ENCODE measurements at places on chromosomes 12 and 14.

DNA sequence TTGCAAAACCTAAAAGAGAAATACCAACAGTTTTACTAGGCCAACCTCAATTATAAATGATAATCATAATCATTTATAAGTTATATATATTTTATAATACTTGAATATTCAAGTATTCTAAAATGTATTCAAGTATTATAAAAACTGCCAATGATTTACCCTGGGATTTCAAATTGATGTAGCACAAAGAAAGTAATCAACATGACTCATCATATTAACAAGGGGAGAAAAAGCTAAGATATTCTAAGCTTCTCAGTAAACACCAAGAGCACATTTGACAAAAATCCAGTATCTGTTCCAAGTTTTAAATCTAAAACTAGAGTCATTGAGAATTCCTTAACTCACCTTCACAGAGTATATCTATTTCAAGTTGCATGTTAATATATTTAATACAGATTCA, 56.1 kb downstream of the CAPZA3 start:
- DNase-seq: no peak

- DNase-seq: no peak
Observed at GRCh38 chr12:28216016-28216415, 25.8 kb downstream of the CCDC91 start.

DNA sequence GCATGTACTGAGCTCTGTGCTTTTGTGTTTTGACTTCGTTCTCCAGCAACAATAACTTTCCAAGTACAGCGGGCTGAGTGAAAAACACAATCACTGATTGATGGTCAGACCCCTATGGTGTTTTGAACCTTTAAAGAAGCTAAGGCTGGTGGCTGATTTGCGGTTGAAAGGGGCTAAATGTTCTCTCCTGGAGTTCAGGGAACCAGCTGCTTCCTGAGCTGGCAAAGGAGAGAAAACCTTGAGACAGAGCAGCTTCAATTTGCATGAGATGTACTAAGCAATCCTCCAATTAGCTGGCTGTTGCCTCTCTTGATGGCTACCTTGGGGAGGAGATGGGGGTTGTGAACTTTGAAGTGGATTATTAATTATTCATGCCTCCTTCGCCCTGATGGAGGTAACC, 546.7 kb upstream of the SEL1L start:
- DNase-seq: no peak

DNA sequence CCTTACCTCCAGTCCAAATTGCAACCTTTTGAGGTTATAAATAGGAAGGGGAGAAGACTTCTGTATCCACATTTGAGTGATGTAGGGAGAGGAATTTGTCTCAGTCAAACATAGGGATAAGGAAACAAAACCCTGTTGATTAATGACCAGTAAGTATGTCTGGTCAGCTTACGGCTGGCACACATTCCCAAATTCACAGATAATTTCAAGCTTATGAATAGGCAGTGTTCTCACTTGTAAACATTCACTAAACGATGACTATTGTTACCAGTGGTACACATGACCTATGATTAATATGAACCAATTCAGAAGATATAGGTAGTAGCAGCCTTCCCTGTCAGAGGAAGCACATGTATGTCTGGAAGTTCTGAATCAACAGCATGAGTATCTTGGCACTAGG, 33.0 kb upstream of the SLC5A8 start:
- DNase-seq: no peak

- DNase-seq: no peak
Observed at GRCh38 chr12:93896427-93896826, 219.3 kb downstream of the CRADD start.

GRCh38 chr14:22689199-22689598, 45.0 kb upstream of the OR6J1 start:
- no peak for DNase-seq

DNA sequence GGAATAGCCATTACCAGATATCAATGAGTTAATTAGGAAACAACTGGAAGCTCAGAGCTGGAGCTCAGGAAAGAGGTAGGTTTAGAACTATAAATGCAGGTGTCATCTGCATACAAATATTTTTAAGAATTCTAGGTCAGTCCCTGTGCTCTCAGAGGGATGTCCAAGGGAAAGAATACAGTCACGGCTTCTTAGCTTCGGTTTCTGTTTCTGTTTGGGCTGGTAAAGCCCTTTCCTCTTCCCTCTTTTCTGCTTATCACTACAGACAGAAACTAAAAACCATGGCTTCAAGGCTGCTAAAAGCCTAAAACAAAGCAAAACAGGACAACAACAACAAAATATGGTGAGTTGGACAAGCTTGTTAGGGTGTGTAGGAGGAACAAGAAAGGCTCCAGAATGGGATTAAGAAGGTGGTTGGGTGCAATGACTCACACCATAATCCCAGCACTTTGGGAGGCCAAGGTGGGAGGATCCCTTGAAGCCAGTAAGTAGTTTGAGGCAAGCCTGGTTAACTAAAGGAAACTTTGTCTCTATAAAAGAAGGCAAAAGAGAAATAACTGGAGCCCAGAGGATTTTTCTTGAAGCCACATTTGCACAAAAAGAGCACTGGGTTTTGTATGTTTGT, 113.0 kb downstream of the SEC23A start:
- no peak for DNase-seq

- no peak for DNase-seq
Observed at GRCh38 chr14:32259368-32260013, 56.4 kb upstream of the RNU6-8 start.

DNA sequence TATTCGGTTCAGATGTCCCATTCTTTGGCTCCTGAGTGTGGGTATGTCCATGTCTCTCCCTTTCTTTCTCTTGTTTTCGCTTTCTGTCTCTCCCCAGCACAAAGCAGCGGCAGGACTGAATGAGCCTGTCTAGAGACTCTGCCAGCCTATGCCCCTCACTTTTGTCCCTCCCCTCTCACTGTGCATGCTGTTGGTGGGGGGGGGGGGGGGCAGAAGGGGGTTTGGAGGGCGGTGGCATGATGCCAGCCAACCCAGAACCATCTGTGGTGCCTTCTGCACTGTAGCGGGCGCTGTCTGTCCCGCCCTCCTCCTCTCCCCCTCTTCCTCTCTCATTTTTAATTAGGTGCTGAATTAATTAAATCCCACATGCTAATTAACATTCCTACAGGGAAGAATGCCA, 17.7 kb downstream of the NGDN start:
- no peak for DNase-seq

Data from GOT3 (cell line).